Naive thymus-derived CD4-positive, alpha-beta T cell (primary cell): ENCODE measurements at places on chromosomes 13 and 19. TPM values are rescaled to one million over a fixed set of nuclear protein-coding genes. Genes with fewer than 3 reads are reported as not detected.

DNA sequence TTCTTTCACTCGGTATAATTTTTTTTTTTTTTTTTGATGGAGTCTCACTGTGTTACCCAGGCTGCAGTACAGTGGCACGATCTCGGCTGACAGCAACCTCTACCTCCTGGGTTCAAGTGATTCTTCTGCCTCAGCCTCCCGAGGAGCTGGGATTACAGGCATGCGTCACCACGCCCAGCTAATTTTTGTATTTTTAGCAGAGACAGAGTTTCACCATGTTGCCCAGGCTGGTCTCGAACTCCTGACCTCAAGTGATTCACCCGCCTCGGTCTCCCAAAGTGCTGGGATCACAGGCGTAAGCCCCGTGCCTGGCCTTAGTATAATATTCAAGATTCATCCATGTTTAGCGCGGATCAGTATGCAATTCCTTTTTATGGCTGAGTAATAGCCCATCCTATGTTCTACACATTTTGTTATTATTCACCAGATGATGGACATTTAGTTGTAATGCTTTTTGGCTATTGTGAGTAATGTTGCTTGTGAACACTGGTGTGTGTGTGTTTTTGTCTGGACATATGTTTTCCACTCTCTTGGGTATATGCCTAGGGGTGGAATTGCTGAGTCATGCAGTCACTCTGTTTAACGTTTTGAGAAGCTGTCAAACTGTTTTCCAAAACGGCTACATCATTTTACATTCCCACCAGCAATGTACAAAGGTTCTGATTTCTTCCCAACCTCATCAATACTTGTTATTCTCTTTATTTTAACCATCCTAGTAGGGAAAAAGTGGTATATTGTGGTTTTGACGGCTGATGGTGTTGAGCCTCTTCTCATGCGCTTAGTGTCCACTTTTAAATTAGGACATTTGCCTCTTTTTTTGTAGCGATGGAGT, 22.9 kb downstream of the PLEKHF1 start:
- no peak for DNase-seq

DNA sequence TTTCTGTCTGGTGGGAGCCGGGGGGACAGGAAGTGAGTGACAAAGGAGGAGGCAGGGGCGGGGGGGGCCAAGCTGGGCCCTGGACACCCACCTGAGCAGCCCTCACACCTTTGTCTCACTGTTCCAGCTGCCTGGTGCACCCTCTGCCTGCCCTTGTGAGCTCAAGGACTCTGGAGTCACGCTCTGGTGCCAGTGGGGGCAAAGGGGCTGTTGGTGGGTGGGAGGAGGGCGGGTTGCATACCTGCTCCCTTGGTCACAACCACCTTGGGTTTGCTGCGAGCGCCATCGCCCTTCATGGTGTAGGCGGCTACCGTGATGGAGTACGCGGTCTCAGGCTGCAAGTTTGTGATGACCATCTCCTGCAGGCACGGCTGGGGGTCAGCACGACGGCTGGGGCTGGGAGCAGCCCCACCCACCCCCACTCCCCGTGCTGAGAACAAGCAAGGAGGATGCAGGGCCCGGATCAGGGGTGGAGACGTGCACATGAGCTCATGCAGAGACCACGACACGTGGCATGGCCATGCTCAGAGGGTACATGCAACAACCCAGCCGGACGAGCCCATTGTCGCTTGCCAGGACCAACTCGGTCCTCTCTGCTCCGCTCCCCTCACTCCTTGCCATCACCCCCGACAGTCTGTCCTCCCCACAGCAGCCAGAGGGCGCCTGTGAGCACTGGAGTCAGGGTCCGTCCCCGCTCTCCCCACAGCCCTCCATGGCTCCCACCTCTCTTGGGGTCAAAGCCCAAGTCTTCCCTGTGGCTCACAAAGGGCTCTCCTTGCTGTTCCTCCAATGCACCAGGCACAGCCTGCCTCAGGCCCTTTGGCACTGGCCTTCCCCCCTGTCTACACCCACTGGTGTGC, 114.9 kb downstream of the PTPRS start:
- DNase-seq = no peak

KLK7 gene
- total RNA-seq = not detected

- no peak for DNase-seq
Observed at GRCh38 chr19:1456121-1456900, 6.4 kb downstream of the APC2 start.

DNA sequence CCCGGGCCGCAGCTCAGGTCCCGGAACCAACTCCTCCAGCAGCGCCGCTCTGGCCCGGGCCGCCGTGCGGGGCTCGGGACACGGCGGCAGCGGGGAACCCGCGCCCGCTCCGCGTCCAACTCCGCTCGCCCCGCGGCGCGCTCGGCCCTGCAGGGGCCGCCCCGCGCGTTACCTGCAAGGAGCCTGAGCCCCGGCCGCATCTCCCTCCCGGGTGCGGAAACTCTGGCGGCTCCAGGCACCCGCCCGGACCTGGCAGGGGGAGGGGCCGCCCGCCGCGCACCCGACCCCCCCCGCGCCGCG, at the start of gene TMTC4:
Gene TMTC4 (minus strand): TSS at position 224 of the 300 bp plus-strand sequence. CDS start 4,433 bp downstream, outside the sequence.
- DNase-seq = no peak

DNA sequence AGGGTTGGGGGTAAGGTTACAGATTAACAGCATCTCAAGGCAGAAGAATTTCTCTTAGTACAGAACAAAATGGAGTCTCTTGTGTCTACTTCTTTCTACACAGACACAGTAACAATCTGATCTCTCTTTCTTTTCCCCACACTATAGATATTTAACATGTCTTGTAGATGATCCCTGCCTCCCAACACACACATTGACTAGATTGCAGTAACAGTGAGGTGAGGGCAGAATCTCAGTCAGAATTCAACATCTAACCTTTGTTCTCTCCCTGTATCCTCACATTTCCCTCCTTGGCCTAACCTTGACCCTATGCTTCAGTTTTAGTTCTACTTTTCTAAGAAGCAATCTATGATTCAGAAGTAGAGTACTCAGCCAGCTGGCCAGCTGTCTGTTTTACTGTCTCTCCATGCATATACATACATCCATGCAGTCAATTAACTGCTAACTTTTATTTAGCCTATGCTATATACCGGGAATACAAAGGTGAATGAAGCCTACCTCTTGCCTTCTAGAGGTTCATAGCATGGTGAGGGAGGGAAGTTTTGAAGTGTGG, 18.1 kb downstream of the DNAJC15 start:
- DNase-seq = no peak

- DNase-seq = no peak
Observed at GRCh38 chr13:20174656-20175405, 14.0 kb upstream of the GJA3 start.

- DNase-seq = no peak
Observed at GRCh38 chr19:13095934-13096927, 6.4 kb downstream of the LYL1 start.

DNA sequence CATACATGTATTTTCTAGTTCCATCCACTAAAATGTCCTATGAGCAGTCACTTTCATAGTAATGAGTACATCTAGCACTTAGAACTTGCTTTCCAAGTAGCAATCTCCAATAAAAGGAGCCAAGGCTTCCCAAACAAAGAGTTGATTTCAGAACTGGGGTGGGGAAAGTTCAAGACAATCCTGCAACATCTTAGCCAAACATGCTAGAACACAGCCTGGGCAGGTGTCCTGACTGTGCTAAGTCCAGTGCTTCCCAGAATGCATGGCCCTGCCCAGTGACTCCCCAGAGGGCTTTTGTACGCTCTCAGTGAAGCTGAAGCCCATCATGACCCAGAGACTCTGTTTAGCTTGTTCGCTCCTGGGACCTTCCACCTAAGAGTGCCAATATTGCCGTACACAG, 106.7 kb upstream of the UBAC2 start:
- DNase-seq = no peak

DNA sequence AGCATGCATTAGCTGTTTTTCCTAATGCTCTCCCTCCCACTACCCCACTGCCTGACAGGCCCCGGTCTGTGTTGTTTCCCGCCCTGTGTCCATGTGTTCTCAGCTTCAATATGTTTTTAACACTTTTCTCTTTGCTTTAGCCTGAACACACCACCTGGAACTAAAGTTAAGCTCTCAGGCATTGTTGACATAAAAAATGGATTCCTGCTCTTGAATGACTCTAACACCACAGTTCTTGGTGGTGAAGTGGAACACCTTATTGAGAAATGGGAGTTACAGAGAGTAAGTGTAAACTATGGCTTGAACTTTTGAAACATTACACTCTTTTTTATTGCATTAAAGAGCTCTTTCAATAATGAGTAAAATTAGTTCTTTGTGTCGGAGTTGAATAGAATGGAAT, 70.1 kb downstream of the TDRD3 start:
- no peak for DNase-seq

NKPD1 gene
- total RNA-seq = 1.2 TPM

CGB5 gene
- not detected in 2 replicates for total RNA-seq

SYCN gene
- not detected in 2 replicates for total RNA-seq

- DNase-seq = no peak
Observed at GRCh38 chr13:100530671-100531213, 57.8 kb downstream of the GGACT start.

HAUS8 gene
- total RNA-seq = 19.0 TPM

PCDH17 gene
- not detected in 2 replicates for total RNA-seq

OPA3 gene
- total RNA-seq = 9.1 TPM

DNA sequence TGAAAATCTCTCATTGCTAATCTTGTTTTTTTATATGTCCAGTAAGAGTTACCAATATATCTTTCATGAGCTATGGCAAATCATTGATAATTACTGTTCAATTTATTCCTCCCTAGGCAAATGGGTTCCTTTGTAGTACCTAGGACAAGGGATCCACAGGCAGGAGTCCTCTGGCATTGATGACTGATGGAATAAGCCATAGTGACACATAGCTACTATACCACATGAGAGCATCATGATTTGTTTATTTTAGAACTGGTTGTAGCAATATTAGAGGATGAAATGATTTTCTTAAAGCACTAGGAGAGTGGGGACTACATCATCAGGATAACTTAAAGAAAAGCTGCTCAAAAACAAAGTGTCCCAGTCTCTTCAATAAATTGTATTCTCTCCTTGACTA, 21.7 kb upstream of the MAB21L1 start:
- DNase-seq = no peak

DNA sequence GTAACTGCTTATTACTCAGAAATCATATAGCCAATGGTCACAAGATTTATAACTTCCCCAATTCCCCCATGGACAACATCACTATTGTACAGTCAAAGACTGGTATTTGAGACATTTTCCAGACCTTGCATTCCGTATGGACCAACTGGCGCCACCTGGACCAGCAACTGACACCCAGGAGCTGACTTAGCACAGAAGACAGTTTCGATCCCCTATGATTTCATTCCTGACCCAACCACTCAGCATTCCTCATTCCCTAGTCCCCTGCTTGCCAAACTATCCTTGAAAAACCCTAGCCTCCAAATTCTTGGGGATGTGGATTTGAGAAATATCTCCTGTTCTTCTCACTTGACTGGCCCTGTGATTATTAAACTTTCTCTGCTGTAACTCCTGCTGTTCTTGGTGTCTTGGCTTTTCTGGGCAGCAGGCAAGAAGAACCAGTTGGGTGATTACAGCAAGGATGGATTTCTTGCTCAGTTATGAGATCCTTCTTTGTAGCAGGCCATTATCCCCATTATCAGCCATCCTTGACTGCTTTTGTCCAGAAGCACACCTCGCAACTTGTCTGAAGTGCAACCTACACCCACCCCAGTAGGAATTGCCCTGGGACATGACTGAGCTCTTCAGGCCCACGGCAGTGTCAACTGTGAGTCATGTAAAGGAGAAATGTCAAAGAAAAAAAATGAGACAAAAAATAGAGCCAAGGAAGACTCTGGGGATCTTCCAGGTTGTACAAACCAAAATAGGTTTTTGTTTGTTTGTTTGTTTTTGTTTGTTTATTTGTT, 13.7 kb upstream of the MAP3K10 start:
- no peak for DNase-seq

U2AF2 gene
- 266 TPM for total RNA-seq

- no peak for DNase-seq
Observed at GRCh38 chr19:46394402-46394797, 19.0 kb downstream of the CCDC8 start.

DNA sequence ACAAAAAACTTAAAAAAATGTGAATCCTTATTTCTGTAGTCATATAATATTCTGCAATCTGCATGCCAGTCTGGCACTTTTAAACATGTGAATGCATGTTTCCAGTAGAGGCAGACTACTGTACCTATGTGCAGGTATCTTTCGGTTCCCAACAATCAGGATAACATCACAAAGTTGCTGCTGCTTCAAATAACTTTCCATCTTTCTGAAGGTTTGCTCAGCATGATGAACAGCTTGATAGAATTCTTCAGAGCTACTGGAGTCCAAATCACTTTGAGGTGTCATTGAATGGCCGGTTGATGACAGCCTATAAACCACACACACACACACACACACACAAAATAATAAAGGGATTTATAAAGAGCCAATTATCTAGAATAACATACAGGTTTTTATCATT, 132.1 kb upstream of the ATXN8OS start:
- DNase-seq = no peak

GRCh38 chr13:103349211-103349980, 283.2 kb upstream of the SLC10A2 start:
- DNase-seq = no peak

PRRG2 gene
- 0.58 and 1.9 TPM in 2 replicates for total RNA-seq

DNA sequence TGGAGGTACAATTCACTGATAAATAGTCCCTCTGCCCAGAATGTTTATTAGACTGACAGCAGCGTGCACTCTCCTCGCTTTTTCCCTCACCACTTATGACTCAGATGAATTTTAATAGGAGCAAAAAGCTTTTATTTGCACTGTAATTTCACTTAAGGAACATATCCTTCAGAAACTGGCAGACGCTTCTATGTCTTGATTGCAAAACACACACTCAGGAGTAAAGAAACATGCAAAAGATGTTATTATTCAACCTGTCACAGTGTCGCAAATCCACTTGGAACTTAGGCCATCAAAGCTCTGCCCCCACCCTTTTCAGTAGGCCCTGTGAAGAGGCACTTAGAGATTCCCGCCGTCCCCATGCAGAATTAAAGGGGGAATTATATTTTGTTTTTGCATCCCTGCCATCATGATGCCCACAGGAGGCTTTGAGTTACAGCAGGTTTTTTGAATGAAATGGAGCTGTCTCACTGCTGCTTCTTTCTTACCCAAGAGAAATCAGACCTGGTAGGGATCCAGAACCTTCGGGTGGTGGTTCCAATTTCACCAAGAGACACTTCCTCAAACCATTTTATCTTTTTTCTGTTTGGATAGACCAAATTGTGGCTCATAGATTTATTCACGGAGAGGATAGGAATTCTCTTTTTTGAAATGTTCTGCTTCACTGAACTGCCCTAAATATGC, 74.5 kb downstream of the GGACT start:
- DNase-seq = no peak

GRCh38 chr13:111115061-111115964, at the start of gene ARHGEF7:
Gene ARHGEF7, plus strand, starts transcription at chr13:111115310. Its CDS starts 217 bp downstream, at chr13:111115527.
- DNase-seq = peak; percentile 16
